Right renal cortex interstitium (tissue), 3 donors: ENCODE measurements at places on chromosomes 6 and 20.

- DNase-seq: no peak
Observed at GRCh38 chr6:126672649-126673048, 332.7 kb downstream of the CENPW start.

DNA sequence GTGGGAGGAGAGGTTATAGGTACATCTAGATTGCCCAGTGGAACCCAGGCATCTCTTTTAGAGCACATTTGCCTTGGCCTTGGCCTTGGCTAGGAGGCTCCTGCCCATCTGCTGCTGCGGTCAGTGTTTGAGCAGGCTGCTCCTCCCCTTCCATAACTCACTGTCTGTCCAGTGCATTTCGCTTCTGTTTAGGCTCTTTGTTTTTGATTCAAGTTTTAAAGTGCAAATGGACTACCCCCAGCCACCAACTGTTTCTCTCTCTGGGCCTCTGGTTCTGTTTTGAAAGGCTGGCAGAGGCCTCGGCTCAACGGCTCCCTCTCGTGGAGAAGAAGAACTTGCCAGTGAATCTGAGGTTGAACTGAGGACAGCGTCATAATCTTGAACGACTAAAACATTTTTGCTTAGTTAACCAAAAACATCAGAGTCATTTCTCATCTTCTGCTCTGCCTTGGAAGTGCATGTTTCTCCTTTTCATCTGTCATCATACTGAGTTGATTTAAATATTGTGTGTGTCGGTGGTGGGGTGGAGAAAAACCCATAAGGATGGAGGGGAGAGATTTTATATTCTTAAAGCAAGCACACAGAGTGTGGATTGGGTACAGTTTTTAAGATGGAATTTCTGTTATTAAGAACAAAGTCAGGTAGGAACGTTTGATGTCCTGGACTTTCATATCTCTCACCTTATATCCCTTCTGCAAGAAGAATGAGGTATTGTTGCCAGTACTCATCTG is 171.4 kb downstream of the DTNBP1 start:
- peak; percentile 76 for DNase-seq

GRCh38 chr6:30760549-30760948 is 16.2 kb upstream of the IER3 start:
- DNase-seq: no peak

DNA sequence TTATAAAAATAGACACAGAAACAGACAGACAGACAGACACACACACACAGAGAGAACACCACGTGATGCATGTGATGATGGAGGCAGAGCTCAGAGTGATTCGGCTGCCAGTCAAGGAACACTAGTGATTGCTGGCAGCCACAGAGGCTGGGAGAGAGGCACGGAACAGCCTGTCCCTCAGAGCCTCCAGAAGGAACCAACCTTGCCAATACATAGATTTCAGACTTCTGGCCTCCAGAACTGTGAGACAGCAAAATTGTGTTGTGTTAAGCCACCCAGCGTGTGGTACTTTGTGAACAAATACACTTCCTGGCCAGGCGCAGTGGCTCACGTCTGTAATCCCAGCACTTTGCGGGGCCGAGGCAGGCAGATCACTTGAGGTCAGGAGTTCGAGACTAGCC is 9.5 kb upstream of the PARD6B start:
- DNase-seq: no peak

DNA sequence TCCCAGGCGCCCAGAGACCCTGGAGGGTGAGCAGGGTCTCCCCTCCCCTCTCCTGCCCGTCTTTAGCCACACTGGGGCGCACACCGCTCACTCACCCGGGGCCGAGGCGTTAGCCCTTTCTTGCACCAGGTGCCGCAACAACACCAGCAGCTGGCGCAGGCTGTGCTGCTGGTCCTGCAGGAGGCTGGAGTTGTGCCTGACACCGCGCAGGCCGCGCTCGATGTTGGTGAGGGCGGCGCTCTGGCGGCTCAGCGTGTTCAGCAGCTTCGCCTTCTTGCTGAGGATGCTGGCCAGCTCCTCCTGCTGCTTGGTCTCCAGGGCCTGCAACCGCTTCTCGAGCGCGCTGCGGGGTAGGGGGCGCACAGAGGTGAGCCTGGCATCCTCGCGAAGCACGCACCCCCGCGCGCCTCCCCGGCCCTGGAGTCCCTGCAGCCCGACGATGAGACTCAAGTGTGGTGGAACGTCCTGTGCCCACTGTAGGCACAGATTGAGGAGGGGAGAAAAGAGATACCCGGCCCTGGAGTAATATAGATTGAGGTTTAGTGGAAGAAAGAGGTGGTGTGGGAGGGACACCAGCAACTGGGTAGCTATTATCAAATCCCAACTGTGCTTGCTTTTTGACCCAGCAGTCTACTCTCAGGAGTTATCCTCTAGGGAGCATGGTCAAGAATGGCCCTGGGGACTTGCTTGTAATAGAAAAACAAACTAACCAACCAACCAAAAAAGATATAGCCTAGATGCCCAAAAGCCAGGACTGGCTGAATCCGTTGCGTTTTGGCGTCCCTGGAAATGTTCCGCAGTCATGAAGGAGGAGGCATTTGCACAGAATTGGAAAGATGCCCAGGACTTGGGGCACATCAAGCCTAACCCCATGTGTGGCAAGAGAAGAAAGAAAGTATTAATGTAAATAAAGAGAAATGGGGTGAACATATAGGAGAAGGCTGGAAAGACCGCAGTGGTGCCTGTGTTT is 30.9 kb downstream of the ANGPT4 start:
- peak; percentile 39 for DNase-seq

DNA sequence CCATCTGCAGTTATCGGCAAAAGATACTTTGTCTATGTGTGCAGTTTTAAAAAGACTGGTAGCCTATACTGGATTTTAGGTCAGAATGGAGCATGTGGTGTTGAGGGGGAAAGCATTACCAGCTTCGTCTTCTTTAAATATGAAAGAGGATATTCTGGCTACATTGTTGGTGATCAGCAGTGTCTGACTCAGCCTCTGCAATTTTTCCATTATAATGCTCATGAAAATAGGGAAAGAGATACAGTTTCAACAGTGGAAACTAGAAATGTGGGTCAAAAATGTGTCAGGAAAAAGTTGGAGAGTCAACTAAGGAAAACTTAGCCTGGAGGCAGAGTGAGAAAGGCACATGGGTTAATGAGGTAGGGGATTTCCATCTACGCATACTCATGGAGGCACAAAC is 45.2 kb downstream of the HDGFL1 start:
- no peak for DNase-seq
